ENCODE measurements at places on chromosomes 11 and 22.

DNA sequence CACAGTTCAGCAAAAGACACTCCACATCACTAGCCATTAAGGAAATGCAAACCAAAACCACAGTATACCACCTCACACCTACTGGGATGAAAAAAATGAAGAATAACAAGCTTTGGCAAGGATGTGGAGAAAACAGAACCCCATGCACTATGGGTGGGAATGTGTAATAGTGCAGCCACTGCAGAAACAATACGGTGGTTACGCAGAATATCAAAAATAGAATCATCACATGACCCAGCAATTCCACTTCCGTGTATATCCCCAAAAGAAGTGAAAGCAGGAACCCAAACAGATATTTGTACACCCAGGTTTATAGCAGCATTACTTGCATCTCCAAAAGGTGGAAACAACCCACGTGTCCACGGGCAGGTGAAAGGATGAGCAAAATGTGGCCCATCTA is 20.8 kb downstream of the CARS1 start:
- DNase-seq = no peak

- DNase-seq = no peak
Measured at GRCh38 chr11:33389635-33390034, 132.5 kb downstream of the HIPK3 start.

GRCh38 chr11:131311776-131312514 is 58.5 kb upstream of the NTM start:
- no peak for DNase-seq

- DNase-seq = no peak
Measured at GRCh38 chr22:18154821-18155390, 4.9 kb downstream of the USP18 start.

GRCh38 chr11:90564531-90564930 is 341.7 kb upstream of the CHORDC1 start:
- DNase-seq = no peak

Data from T-helper 22 cell (primary cell).